ENCODE measurements at places on chromosomes 11 and 22.

DNA sequence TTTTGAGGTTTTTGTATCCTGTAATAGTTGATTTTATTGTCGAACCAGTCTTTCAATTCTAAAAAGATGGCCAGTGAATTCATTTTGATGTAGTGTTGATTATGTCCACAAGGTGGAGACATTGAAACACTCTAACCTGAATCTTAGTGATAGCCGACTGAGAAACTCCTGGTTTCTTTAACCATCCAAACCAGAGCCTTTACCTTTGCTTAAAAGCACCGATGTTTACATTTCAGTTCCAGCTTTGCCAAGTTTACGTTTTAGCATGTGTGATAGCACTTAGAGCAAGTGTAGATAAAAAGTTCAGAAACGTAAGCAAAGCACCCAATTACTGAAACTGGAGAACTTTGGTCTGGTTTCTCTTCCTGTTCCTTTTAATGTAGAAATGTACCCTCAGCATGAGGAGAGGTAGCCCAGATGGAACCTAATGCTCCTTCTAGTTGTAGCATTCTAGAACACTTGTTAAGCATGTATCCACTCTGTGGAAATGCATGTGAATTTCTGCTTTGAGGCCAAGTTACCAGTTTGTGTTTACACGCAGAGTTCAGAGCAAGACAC lies 208.6 kb downstream of the DBX1 start:
- no peak for DNase-seq

DNA sequence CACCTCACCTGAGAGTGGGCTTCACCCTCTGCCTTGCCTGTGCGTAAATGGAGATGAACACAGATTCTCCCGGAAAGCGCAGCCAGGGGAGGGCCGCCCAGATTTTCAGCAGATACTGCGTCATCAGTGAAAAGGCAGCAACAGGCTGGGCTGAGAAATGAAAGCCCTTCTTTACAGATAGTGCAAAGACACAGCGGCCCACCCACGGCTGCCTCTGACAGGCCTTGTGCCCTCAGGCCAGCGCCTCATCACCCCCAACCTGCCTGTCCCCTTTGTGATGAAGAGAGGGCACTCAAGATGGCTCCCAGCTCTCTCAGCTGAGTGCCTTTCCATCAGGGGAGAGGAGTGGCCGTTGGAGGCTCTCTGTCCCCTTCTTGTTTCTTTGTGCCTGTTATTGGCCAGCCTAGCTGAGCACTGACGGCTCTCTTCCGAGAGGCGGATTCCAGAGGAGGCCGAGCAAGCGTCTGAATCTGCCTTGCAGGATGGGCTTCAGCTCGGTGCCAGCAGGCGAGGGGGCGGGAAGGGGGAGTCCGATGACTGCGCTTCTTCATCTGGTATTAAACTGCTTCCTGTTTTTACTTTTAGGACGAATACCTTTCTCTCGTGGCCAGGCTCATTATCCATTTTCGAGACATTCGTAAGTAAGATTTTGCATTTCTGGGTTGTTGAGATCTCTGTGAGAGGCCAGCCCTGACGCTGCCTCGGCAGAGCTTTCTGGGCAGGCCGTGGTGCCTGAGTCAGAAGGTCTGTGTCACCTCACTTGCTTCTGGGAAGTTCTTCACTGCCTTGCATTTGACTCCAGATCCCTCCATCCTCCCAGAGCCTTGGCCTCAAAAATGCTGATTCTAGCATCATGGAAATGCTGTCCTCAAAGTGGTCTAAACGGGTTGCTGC lies 43.7 kb downstream of the MED15 start:
- DNase-seq, result no peak

- DNase-seq, result no peak
Measured at GRCh38 chr11:103338621-103339484, 229.6 kb downstream of the DYNC2H1 start.

DNA sequence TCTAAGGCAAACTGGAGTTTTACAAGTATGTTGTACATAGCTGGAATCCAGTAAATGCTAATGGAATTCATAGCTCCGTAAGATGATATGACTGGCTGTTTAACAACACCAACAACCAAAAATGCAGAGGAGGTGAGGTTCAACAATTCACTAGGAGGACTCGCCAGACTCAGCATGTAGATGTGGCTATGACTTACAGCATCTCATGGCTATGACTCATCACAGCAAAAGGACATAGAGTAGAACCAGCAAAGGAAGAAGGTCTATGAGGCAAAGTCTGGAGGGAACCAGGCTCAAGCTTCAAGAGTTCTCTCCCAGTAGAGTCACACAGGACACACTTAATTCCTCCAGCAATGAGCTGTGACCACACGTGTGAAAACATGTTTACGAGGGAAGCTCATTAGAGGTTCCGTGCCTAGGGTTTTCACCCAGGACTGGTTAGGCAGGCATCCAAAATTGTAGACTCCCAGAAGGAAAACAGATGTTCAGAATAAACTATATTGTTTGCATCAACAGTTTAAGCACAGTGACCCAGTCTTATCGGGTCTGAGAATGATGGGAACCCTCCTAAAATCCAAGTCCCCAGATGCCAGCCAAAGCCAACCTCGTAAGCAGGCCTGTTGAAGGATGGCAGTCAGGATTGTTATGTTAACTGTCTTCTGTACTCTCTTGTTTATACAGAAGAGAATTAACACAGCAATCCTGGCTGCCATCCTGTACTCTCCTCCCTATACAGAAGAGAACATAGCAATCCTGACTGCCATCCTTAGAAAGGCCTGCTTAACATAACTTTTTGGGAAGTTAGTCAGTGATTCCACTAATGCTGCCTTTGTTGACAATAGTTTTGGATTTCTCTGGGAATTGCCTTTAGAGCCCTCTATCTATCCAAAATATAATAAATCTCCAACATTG lies 116.6 kb downstream of the LARGE1 start:
- no peak for DNase-seq

DNA sequence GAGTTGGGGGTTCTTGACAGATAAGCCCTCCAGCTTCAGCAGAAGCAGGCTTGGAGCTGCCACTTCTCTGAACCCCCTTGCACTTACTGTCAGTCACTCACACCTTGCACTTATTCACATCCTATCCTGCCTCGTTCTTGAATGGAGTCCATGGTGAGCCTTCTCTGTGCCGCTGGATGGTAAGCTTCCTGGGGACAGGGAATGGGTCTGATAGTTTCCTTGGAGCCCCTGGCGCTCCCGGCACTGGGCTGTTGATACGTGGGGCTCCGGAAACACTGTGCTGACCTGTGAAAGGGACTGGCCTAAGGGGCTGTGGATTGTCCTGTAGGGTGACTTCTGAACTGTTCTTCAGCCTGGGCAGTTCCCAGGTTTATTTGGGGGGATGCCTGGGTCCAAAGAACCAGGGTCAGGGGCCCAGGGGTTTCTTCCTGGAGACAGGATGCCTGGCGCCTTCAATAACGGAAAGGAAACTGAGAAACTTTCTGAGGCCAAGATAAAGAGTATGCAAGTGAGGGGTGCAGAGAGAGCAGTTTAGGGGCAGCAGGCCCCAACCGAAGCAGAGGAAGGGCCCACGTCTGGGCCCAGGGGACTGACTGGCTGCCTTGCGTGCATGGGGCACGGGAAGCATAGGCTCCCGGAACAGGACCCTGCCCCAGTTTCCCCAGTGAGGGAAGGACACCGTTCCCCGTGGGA lies 709 bp upstream of the ST3GAL4 start:
- no peak for DNase-seq

DNA sequence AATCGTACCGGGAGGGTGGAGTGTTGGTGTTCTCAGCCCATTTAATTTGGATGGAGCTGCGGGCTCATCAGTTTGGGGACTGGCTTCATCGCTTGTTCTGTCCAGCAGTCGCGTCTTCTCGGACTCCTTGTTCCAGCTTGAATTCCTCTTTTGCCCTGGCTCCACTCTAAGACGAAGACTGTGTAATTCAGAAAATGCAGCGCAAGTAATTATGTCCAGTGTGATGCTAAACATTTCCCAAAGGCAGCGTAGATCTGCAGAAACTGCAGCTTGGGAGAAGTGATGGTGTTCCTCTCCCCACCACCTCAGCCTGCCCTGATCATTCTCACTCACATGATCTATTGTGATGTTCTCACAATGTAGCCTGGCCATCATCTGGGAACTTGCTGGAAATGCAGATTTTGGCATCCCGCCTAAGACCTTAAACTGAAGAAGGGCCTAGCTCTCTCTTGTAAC lies 666 bp downstream of the SLC25A18 start:
- DNase-seq, result no peak

DNA sequence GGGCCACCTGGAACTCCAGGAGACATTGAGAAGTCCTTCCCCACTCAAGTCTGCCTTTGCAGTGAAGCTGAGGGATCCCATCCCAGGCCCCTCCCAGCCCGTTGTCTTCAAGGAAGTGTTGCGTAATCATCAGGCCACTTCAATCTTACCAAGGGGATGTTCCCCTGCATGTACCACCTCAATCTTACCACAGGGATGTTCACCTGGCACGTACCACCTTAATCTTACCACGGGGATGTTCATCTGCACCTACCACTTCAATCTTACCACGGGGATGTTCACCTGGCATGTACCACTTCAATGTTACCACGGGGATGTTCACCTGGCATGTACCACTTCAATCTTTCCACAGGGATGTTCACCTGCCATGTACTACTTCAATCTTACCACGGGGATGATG lies 108.0 kb upstream of the SYN3 start:
- no peak for DNase-seq

DNA sequence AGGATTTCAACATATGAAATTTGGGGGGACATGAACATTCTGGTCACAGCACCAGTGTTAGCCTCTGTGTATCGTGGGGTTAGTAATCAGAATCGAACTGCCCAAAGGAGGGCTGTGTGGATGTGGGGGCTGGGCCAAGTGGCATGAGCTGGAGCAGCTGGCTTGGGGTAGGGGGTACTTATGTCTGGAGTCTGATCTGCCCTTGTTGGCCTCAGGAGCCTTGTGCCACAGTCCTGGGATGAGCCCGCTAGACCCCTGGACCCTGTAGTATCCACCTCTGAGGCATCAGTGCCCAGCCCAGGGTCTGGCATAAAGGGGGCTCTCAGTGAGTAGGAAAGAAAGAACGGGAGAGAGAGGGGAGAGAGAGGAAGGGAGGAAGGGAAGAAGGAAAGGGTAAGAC lies 67.3 kb downstream of the LRRC32 start:
- no peak for DNase-seq

- DNase-seq, result no peak
Measured at GRCh38 chr11:30565027-30565426, 21.1 kb downstream of the MPPED2 start.

DNA sequence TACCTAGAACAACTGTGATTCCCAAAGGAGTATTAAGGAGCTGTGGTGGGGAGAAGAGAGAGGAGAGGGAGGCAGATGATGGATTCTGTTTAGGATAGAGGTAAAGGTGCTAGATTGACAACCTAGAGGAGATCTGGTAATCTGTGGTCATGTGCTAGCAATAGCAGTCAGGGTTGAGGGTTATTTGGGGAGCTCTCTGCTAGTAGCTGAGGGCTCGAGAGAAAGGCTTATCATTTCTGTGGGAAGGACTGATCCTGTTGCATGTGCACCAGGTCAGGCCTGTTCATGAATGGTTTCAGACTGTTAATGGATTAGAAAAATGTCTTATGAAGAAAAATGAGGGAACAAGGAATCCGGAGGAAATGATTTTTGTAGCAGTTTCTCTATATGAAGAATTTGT lies 63.2 kb downstream of the MTMR3 start:
- no peak for DNase-seq
